Activated T-cell treated with anti-CD3 and anti-CD28 coated beads for 48 hours (primary cell): ENCODE measurements at places on chromosomes 12 and 14.
A peak's percentile ranks its signal among the peaks of the same experiment; 100 is the strongest.

- no peak for DNase-seq
Observed at GRCh38 chr12:10716704-10717315, 6.3 kb downstream of the YBX3 start.

DNA sequence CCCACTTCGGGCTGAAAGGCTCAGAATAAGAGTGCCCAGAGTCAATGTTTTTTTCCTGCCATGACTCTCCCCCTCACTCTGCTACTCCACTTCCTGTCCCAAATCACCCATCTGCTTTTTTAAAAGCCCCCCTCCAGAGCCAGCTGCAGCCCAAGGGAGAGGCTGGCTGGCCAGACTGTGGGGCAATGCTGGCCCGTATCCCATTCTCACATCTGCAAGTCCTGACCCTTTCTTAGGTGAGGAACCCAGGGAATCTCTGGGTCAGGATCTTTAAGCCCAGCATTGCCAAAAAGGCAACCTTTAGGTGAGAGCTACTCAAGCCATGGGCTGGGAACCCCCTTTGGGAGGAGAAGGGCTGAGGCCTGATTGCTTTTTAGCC, 1.7 kb upstream of the ITGA5 start:
- no peak for DNase-seq

- DNase-seq: no peak
Observed at GRCh38 chr12:51076236-51076930, 7.0 kb downstream of the CSRNP2 start.

DNA sequence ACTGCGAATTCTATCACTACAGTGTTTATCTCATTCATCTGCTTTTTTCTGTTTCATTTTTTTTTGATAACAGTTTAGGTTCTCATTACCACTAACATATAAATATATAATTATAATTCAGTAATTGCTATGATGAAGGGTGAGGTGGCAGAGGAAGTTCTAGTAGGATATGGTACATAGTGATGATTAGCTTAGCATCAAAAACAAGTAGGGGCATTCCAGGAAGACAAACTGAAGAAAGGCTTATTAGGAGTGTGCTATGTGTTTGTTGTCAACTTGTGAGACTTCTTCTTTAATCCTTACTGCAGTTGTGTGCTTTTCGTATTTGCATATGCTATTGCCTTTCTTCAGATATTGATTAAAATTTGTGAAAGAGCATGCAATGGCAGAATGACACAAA, 20.6 kb downstream of the FUT8 start:
- DNase-seq: no peak

- no peak for DNase-seq
Observed at GRCh38 chr12:65217086-65217485, 47.7 kb downstream of the LEMD3 start.

DNA sequence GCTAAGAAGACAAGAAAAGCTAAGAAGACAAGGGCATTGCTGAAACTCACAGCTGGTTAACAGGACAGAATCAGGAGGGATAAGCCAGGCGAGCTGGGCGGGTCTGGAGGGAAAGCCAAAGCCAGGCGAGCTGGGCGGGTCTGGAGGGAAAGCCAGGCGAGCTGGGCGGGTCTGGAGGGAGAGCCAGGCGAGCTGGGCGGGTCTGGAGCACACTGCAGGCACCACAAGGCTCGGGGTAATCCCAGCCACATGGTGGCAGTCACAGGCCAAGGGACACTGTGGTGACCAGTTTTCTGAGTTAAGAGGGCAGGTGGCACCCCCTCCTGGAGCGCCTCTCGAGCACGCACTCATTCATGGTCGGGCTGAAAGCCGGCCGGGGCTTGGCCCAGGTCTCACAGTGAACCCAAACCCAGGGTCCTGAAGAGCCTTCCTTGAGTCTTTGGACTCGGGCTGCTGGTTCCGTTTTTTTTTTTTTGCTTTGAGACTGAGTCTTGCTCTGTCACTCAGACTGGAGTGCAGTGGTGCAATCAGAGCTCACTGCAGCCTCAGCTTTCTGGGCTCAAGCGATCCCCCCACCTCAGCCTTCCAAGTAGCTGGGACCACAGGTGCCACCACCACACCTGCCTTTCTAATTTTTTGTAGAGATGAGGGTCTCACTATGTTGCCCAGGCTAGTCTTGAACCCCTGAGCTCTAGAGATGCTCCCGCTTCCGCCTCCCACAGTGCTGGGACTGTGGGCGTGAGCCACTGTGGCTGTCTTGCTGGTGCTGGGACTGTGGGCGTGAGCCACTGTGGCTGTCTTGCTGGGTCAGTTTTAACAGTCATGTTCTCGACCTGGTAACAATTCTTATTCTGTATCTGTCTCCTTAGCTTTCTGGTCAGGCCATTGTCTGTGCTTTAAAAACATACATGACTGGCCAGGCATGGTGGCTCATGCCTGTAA, 40.2 kb downstream of the HSP90AA1 start:
- DNase-seq: peak; percentile 13

- DNase-seq: no peak
Observed at GRCh38 chr12:45235087-45236025, 19.5 kb downstream of the ANO6 start.

GRCh38 chr14:100585448-100586152, 1.6 kb downstream of the BEGAIN start:
- DNase-seq: no peak

DNA sequence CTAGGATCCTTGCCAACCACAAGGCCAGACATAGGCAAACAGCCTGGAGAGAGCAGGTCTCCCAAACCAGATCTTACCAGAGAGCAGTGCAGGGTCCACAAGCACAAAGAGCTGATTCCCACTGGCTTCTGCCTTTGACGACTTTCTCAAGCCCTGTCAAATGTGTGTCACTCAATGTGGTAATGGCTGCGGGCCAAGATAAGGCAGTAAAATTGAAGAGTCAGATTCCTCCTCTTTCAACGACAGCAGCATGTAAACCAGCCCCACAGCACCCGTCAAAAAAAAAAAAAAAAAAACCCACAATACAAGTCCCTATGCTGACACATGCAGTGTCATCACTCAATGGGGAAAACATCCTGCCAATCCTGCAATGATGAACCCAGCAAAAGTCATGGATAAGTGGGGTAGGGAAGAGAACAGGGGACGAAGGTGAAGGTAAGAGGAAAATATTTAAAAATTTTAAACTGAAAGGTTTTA, at the start of gene STON2:
Gene STON2 (minus strand): TSS at position 123 of the 477 bp plus-strand sequence. CDS start 1,942 bp downstream, outside the sequence.
- peak; percentile 33 for DNase-seq

DNA sequence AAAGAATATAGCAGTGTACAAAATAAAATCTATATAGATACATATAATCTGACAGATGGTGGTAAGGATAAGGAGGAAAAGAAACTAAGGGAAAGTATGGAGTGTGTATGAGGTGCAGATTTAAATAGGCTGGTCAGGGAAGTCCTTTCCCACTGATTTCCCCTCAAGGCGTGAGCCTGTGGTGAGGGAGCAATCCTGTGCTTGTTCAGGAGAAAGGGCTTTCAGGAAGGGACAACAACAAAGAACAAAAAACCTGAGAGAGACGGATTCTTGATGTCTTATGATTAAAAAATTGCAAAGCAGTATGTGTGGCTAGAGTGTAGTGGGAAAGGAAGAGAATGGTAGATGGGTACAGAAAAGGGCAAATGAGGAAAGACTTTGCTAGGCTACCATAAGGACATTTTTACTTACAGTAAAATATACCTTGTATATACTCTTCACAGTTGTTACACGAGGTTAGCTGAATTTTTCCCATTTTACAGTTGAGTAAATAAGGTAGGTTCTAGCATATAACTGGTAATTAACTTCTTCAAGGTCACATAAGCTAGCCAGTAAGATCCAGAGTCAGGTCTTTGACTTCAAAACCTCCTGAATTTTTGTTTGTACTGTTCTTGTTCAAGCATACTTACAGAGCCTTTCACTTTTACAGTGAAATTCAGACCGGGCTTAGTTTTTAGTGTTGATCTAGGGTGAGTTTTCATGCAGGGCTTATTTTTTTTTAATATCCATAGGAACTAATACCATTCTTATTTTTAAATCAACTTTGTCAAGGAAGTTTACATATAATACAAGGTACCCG, 15.6 kb downstream of the CNOT2 start:
- no peak for DNase-seq

DNA sequence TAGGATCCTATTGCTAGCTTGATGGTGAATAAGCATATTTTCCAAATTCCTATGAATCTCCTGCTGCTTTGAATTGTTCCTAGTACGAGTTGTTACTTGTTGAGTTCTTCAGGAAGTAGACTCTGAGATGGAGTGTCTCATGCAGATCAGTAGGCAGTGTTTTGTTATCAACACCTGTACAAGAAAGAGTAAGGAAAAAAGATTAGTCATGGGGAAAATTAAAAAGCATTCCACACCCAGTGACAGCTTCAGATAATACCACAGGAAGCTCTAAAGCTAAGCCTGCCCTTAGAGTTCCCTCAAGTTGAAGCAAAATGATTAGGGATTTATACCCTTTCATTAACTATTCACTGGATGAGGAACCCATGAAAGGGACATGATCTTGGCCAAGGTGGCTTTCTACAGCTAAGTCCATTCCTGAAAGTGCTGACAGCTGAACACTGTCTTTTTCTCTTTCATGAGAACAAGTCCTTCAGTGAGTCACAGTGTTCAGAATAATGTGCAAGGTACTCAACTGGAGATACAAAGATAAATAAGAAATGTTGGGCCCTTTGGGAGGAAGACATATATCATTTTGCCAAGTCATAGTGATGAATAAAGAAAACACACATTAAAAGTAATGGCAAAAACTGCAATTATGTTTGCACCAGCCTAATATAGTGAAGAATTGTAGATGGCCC, 49.1 kb downstream of the CCER1 start:
- no peak for DNase-seq

GRCh38 chr12:75722714-75723200, 211.3 kb upstream of the KRR1 start:
- peak; percentile 4 for DNase-seq

GRCh38 chr14:100609941-100610391, 22.7 kb upstream of the BEGAIN start:
- DNase-seq: no peak

DNA sequence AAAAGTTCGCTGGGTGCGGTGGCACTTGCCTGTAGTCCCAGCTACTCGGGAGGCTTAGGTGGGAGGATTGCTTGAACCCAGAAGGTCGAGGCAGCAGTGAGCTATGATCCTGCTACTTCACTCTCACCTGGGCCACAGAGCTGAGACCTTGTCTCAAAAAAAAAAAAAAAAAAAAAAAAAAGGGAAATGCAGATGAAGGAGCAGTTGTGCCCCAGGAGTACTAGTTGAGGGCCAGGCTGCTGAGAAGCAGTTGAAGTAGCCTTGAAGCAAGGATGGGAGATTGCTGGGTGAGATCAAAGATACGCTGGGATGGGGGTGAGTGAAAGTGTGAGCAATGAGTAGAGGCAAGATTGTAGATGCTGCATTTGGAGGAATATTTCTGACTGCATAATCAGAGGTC, 93.4 kb upstream of the DNM1L start:
- no peak for DNase-seq

DNA sequence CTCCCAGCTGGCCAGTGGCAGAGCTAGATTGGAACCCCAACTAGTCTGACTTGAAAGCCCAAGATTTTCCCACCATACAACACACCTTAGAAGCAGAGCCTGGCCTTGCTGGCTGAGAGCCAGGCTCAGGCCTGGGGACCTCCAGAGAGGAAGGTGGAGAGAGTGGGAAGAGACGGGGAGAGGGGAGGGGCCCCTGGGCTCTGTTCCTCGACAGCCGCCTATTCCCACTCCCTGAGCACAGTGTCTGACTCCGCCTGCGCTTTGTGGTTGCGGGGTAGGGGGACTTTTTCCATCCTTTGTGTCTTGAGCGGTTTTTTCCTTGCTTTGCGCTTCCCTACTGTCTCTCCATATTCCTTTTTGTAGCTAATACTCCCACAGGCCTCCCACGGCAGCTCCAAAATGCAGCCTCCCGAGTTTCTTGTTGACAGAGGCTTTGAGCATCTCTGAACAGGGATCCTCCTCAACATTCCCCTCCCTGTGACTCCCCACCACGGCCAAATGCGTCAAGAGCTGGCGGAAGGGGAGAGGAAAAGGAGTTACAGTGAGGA, 4.0 kb upstream of the KCNH3 start:
- no peak for DNase-seq

DNA sequence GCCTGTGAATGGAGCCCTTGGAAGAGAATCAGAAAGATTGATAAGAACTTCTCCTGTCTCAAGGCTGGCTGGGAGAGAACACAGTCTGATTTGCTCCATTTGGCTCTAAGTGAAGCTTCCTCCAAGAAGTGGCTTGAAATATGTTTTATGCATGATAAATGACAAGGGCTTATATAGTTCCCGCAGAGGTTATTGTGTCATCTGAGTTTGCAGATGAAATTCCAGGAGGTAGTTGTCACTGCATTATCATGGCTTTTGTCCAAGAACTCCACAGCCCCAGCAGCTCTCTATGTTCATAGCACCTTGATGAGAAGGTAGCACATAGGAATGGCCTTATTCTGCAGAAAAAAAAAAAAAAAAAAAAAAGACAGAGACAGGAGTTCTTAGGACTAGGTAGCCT, 108.5 kb downstream of the DACT1 start:
- DNase-seq: no peak

DNA sequence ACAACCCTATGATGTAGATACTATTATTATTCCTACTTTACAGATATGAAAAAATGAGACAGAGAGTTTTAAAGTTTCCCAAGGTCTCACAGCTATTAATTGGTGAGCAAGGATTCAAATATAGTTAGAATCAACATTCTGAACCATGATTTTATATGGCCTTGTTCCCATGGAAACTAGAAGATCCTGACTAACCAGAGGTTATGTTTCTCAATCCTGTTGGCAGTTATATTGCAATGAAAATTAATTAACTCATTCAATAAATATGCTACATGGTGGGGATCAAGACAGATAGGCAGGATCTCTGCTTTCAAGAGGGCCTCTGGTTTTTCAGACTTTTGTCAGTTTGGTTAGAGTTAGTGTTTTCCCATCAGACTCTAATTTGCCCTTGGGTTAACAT, 9.3 kb upstream of the FUT8 start:
- DNase-seq: no peak

GRCh38 chr12:92771001-92771400, 68.2 kb downstream of the PLEKHG7 start:
- DNase-seq: no peak
